ENCODE measurements at places on chromosomes 1 and 21.

DNA sequence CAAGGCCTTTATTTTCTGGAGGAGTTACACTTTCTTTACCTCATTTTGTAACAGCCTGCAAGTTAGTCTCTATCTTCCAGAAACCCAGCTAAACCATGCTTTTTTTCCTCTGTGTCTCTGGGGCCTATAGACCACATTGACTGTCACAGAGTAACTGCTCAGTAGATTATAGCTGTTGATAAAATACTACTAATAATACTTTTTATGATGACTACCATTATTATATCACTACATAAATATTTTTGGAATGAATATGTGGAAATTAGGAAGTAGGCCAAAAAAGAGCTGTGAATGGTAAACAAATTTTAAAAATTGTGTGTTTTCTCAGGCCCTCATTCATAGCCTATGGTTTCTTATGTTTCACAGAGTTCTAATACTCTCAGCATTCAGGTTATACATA lies 233.1 kb upstream of the USP24 start:
- DNase-seq: no peak

DNA sequence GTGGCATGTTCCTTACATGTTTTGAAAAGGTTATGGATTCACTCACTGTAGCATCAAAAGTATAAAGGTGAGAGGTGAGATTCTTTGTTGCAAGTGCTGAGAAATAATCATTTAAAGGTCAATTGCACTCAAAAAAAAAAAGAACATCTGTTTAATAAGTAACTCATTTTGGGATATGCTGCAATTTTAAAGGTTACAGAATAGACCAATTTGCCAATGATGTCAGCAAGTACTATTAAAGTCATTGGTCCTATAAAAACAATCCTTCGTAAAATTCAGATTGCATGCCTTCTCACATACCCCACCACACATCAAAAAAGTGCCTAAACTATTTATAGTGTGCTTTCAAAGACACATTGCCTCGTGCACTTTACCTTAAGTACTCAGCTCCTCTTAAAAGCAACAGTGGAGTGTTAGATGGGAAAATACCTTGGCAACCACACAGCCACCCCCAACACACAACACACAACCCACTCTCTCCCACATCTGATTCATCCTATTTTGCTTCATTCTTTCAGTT lies 218.2 kb upstream of the ADGRL2 start:
- no peak for DNase-seq

GRCh38 chr1:229066591-229066990 lies 204.3 kb upstream of the RAB4A start:
- DNase-seq: no peak

GRCh38 chr1:7648761-7649384 lies 122.2 kb upstream of the VAMP3 start:
- no peak for DNase-seq

DNA sequence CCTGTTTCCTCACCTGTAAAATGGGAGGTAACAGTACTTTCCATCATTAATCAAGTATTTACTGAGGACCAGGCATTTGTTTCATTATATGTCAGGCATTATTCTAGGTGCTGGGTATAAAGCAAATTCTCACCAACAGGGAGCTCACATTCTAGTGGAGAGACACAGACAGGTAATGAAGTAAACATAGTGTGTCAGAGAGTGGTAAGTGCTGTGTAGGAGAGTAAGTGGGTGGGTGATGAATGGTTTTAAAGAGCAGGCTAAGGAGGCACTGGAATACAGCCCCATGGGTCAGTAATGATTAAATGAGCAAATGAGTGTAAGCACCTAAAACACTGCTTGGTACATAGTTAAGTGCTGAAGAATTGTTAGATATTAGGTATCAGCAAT lies 60.4 kb downstream of the DNTTIP2 start:
- DNase-seq: no peak

DNA sequence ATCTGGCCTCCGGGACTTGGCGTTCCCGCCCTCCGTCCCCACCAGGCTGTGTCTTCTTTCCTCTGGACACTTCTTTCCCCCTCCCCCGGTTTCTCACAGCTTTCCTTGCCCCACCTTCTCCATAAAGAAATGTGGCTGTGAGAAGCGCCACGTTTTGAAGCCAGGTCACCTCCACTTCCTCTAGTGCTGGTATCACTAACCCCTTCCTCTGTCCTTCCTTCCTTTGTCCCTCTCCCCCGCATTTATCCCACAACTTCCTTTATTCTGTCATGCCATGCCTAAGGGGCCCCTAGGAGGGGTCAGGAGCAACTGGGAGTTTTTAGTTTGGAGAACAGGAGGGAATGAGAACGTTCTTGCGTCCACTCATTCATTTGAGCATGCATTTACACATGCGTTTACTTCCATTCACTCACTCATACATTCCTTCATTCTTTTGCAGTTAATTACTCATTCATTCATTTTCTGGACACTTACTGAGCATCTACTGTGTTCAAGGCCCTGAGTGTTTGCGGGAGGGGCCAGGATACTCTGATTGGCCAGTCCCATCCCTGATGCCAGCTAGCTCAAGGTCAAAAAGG lies 5.0 kb upstream of the ACOT11 start:
- no peak for DNase-seq

GRCh38 chr1:10916311-10916710 lies 96.1 kb upstream of the TARDBP start:
- DNase-seq: no peak

- no peak for DNase-seq
Measured at GRCh38 chr1:57091642-57092041, 125.8 kb upstream of the C8B start.

DNA sequence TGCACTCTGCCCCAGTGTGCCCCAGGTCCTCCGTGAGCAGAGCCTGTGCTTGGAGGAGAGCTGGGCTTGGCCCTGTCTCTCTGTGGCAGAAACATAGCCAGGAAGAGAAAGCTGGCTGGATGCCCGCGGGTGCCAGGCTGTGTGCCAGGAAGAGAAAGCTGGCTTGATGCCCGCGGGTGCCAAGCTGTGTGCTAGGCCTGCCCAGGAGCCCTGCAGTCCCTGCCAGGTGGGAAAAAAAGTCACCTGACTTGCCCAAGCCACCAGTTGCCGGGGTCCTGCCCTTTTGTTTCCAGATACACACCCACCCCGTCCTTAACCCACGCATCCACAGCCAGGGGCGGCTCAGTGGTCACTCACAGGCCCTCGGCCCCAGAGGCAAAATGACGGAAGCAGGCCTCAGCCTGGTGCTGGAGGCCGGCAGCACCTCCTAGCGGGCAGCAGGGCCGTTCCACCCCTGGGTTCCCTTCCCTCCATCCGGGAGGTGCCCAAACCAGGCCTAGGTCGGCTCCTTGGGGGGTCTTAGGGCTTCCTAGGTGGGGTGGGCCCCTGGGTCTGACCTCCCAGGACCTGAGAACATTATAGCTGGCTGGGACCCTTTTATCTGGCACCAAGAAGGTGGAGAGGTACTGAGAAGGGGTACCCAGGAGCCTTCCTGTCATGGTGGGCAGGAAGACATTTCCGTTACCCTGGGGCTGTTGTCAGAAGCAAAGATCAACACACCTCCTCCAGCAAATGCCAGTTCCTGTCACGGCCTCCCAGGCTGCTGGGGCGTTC lies 9.1 kb downstream of the ITGB2 start:
- peak; percentile 73 for DNase-seq

- no peak for DNase-seq
Measured at GRCh38 chr1:156914440-156914856, 6.0 kb upstream of the LRRC71 start.

DNA sequence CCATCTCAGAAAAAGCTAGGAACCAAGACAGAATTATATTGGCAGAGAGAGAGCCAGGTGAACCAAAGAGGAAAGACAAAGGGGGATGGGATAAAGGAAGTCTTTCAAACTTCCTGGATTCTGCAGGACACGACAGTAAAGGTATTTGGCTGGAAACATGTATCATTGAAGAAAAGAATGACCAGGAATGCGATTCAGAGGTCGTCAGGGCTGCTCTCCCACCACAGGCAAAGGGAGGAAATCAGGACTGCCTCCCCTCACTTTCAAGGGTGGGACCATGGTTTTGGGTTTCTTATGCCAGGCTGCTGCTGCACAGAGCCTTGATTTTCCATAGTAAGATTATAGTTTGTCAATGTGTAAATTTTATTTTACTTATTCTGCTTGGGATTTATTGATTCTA lies 848.8 kb downstream of the BRINP3 start:
- DNase-seq: no peak

GRCh38 chr1:1216770-1217620 lies 3.0 kb upstream of the TNFRSF4 start:
- no peak for DNase-seq

GRCh38 chr1:67850611-67851075 lies 17.4 kb upstream of the GNG12 start:
- DNase-seq: no peak

DNA sequence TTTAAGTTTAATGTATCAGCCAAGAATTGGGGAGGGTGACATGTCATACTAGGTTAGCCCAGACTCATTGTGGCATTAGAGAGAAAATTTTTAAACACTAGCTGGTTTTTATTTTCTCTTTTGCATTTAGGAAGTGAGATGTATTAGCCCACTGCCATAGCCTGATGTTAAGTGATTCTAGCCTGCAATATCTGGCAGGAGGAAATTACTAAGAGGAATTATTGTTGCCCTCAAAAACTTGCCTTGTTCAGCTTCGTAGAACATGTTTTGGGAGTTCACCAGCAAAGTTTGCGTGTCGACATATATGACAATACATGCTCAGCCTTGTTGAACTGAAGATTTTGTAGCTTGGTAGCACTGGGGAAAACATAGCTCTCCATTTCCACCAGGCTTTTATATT lies 12.5 kb downstream of the ADAM30 start:
- DNase-seq: no peak

- DNase-seq: no peak
Measured at GRCh38 chr1:34926156-34926555, 3.3 kb downstream of the DLGAP3 start.

GRCh38 chr1:183918589-183918988 lies 113.7 kb downstream of the RGL1 start:
- no peak for DNase-seq

DNA sequence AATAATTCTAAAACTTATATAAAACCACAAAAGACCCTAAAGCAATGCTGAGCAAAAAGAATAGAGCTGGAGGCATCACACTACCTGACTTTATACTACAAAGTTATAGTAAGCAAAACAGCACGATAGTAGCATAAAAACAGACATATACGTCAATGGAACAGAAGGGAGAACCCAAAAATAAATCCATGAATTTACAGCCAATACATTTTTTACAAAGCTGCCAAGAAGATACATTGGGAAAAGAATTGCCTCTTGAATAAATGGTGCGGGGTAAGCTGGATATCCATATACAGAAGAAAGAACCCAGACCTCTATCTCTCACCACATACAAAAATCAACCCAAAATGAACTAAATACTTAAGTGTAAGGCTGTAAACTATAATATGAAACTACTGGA lies 51.3 kb upstream of the KRTAP11-1 start:
- DNase-seq: no peak

GRCh38 chr1:59494145-59494833 lies 197.4 kb downstream of the FGGY start:
- DNase-seq: no peak

GRCh38 chr1:231215681-231216385 lies 25.2 kb upstream of the GNPAT start:
- no peak for DNase-seq

DNA sequence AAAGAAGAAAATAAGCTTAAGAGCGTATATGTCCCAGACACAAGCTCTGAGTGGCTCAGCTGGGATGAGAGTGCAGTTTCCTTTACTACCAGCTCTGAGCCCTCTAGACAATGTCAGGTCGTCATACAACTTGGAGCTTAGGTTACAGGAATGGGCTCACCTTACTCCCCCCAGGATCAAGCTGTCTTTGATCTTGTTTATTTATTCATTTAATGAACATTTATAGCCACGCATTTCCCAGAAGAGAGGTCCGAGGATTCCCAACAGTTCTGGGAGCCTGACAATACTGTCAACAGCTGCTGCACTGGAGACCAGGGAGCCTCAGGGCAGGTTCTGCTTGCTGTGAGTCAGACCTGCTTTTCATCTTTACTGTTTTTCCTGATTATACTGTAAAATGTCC lies 378.9 kb downstream of the PLPP3 start:
- peak; percentile 39 for DNase-seq

DNA sequence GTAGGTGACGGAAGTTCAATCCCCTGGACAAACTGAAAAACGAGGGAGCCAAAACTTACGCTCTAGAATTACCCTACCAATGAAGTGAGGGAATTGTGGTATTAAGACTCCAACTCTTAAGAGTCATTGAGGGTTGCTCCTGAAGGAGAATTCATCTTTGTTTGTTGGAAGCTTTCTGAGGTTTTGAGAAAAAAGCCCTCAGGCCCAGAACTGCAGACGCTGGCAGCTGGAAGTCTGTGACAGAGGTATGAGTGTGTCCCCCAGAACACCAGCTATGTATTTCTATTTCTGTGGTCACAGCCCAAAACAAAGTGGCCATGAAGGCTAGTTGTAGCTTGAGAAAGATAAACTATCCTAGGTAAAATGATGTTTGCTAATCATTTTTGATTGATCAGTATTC lies 438.8 kb upstream of the B3GALT2 start:
- DNase-seq: no peak

- no peak for DNase-seq
Measured at GRCh38 chr1:51320967-51321923, 9.1 kb downstream of the TTC39A start.

- no peak for DNase-seq
Measured at GRCh38 chr21:34930971-34931370, 118.1 kb downstream of the RUNX1 start.

DNA sequence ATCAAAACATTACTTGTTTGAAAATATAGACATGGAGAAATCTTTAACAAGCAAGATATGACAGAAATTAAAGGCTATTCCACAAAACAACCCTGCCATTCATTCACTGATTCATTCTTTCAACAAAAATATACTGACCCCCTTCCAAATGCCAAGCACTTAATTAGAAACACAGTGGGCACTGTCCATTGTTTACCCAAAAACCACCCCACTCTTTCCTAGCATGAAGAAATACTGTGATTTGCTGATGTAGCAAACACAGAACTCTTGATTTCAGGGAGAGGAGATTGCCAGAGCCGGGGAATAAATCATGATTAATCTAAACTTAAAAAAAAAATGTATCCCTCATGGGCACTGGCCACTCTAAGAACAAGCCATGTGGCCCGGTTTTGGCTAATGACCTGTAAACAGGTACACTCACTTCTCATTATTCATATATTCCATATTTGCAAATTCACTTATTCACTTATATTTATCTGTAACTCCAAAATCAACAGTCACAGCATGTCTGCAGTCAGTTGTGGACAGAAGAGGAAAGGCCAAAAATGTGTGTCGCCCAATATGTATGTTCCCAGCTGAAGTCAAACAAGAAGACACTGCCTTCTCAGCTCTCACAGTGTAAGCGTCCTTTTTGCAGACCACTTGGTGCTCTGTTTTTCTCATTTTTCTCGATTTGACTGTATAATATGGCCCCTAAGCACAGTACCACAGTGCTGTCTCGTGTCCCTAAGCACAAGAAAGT lies 133.1 kb downstream of the SMYD3 start:
- DNase-seq: no peak

- no peak for DNase-seq
Measured at GRCh38 chr1:235980976-235981375, 83.9 kb downstream of the NID1 start.
